ENCODE measurements at places on chromosomes 3 and 15.

DNA sequence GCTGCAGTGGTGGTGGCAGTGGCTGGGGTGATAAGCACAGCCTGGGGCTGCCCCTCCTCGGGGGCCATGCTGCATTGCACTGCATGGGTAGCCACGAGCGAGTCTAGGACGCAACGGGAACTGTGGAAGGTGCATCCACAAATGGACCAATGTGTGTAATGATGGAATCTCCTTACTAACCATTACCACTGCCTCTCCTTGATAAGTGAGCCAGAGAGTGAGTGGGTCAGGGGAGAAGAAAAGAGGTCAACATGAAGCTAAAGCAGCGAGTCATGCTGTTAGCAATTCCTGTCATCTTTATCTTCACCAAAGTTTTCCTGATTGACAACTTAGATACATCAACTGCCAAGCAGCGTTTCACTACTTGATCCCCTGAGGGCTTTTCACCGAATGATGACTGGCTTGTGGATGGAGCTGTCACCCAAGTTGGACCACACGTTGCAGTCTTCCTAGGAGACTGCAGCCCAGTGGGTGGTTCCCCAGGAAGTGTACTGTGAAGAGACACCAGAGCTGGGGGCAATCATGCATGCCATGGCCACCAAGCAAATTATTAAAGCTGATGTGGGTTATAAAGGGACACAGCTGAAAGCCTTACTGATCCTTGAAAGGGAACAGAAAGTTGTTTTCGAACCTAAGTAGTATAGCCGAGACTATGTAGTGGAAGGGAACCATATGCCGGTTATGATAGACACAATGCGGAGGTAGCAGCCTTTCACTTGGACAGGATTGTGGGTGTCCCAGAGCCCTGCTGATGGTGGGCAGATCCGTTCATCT lies 20.6 kb downstream of the SAMD7 start:
- no peak for DNase-seq

DNA sequence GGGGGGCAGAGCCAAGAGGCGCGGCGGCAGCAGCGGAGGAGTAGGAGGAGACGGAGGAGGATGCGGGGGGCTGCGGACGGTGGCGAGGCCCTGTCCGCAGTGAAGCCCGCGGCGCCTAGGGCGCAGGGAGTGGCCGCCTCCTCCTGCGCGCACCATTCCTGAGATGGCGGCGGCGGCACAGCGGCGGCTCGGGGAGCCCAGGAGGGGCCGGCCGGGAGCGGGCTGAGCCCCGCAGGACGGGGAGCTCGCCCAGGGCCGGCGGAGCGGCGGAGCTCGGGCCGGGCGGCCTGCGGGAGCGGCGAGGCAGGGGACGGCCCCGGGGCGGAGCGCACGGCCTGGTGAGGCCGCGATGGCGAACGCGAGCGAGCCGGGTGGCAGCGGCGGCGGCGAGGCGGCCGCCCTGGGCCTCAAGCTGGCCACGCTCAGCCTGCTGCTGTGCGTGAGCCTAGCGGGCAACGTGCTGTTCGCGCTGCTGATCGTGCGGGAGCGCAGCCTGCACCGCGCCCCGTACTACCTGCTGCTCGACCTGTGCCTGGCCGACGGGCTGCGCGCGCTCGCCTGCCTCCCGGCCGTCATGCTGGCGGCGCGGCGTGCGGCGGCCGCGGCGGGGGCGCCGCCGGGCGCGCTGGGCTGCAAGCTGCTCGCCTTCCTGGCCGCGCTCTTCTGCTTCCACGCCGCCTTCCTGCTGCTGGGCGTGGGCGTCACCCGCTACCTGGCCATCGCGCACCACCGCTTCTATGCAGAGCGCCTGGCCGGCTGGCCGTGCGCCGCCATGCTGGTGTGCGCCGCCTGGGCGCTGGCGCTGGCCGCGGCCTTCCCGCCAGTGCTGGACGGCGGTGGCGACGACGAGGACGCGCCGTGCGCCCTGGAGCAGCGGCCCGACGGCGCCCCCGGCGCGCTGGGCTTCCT lies at the start of gene GPR27:
GPR27 (plus strand) TSS at position 155 of the 909 bp plus-strand sequence; CDS start at position 350, 195 bp downstream.
- DNase-seq: no peak

GRCh38 chr3:48408823-48409281 lies 21.0 kb downstream of the PLXNB1 start:
- DNase-seq: peak; percentile 3

DNA sequence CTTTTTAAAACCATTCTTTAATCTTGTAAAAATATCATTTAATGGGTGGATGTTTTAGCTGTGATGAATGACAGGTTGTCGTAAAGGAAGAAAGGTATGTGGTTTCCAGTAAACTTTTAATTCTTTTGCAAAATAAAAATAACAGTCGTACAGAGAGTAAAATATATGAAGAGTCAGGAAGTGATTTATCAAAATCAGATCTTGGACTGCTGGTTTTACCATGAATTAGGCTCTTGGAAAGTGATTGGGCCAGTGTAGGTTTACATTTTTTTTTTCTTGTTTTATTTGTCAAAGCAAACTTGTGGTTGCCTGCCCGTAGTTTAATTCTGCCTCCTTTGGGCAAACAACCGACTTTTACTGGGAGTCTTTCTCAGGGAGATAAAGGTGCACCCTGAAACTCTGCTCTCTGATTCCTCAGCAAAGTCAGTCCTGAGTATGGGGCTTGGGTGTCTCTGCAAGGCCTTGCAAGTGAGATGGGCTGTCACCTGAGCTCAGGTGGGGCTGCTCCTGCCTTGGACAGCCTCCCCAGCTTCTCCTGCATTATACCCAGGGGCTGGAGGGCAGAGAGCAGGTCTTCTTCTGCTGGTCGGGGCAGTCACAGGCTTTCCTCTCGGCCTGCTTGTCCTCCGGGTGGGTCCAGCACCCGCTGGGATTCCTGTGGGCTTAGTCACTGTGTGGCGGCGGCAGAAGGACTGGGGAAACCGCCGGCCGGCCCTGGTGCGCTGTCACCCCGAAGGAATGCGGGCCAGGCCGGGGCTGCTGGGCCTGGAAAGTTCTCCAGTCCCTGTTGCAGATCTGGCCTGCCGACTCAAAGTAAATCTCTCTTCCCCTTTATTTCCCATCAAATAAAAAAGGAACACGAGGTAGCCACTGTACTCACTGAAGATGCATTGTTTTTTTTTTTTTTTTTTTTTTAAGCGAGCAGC lies 79.0 kb downstream of the IGF1R start:
- DNase-seq: peak; percentile 84

- DNase-seq: peak; percentile 70
Observed at GRCh38 chr3:29335438-29335837, 54.6 kb downstream of the RBMS3 start.

GRCh38 chr3:56782906-56783305 lies 18.8 kb downstream of the ARHGEF3 start:
- no peak for DNase-seq

GRCh38 chr15:47678040-47678439 lies 39.3 kb upstream of the SEMA6D start:
- DNase-seq: no peak

DNA sequence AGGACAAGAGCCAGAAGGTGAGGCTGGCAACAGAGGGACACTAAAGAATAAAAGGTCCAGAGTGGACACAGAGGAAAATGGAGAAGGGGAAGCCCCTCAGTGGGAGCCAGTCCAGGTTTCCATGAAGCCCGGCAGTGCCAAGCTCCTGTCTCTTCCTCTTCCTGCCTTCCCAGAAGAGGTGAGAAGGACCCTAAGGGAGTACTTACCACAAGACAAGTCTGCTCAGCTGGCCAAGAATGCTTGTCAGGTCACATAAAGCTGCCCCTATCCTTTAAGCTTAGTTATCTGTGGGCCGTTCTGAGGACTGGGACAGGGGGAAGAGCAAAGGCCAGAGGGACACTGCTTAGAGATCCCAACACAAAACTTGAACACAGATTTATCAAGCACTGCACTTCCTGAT lies 100.2 kb downstream of the RYK start:
- no peak for DNase-seq
